ENCODE measurements at places on chromosomes 5 and 9.

DNA sequence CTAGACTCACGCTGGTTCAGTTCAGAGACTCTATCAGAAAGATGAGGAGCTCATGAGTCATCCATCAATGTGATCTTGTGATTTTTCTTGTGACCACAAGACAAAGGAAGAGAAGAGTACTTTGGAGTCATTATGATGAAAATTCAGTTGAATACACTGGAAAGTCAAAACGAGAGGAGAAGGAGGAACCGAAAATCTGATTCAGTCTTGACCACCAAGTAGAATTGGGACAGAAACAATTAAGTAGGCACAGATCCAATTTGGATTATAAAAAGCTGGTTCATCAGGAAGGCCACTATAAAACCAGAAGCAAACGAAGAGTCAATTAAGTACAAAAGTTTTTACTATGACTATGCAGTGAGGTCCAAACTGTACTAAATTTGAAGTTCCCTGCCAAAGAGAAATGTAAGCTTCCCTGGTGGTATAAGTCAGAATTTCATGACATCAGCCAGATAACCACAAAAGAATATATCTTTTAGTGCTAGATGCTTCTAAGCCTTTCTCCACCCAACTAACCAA is 90.9 kb downstream of the THBS4 start:
- DNase-seq = peak; percentile 32

DNA sequence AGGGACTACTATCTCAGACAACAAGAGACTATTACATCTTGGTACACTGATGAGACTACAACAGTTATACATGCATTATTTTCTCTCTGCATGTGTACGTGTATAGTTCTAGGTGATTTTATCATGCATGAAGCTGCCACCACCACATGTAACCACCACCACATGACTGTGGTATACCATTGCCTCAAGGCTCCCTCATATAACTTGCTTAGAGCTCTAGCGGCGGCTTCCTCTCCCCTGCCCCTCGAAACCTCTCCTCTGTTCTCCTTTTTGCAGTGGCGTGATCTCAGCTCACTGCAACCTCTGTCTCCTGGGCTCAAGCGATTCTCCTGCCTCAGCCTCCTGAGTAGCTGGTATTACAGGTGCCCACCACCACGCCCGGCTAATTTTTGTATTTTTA is 162.3 kb downstream of the AOPEP start:
- DNase-seq = no peak

- no peak for DNase-seq
These were observed 47.4 kb downstream of the SLC28A3 start for GRCh38 chr9:84293001-84293798.

GRCh38 chr9:91197232-91198181 is 164.2 kb downstream of the AUH start:
- no peak for DNase-seq

DNA sequence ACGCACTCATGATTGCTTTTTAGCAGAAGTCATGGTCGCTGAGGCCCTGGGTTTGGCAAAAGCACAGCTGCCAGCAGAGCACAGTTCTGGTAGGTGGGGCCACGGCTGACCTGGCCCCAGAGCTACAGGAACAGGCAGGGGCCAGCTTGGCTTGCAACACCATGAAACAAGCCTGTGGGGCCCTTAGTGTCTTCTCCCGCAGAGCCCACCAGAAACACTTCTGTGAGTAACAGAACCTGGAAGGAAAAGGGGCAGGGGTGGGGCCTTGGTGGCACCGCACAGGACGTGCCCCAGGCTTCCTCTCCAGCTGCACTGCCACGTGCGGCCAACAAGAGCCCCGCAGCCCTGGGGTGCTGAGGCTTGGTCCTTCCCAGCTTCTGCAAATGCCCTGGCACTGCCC is 4.8 kb downstream of the ASB6 start:
- DNase-seq = no peak

- no peak for DNase-seq
These were observed 909.3 kb upstream of the CDH10 start for GRCh38 chr5:25554077-25554476.

DNA sequence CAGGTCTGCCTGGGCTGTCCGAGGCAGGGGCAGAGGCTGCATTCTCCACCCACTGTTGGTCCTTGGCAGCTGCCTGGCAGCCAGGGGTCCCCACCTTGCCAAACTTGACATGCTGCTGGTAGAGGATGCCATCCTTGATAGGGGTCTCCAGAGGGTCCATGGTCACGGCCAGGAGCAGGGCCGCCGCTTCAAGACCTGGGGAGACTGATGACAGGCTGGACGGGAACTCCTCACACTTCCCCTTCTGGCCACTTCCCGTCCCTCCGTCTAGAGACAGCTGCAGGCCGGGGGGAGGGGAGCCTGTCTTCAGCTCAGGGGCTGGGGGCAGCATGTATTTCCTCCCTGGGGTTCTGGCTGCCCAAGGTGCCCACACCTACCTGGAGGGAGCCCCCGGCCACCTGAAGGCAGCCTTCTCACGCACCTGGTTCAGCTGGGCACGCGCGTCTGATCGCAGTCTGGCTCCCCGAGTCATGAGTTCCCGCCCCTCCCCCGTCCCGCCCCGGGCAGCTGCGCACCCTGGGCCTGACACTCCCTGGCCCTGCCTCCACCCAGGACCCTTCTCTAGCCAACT is at the start of gene DOK3:
Gene DOK3 (minus strand): TSS at position 446 of the 571 bp plus-strand sequence. CDS start 286 bp downstream, at position 160.
- no peak for DNase-seq

DNA sequence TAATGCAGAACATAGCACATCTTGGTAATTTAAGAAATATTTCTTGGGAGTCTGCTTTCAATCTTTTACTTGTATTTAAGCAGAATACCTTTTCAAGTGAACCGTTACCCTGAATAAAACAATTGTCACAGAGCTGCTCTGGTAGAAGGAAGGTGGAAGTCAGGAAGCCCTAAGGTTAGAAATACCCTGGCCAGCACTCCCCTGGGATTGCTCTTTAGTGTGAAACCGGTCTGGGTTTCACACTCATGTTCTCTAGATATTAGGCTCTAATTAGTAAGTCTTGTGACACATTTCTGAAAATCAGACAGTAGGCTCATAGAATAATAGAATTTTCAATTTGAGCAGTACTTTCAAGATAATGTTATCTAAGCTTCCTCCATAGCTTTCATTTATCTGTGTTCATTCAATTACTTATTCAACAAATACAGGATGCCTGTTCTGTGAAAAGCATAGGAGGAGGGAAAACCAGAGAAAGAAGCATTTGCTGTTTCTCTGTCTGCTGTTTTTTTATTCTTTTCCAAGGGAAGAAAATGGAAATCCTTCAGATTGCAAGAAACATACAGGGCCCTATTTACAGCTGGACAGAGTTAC is 825.5 kb downstream of the TLR4 start:
- no peak for DNase-seq

DNA sequence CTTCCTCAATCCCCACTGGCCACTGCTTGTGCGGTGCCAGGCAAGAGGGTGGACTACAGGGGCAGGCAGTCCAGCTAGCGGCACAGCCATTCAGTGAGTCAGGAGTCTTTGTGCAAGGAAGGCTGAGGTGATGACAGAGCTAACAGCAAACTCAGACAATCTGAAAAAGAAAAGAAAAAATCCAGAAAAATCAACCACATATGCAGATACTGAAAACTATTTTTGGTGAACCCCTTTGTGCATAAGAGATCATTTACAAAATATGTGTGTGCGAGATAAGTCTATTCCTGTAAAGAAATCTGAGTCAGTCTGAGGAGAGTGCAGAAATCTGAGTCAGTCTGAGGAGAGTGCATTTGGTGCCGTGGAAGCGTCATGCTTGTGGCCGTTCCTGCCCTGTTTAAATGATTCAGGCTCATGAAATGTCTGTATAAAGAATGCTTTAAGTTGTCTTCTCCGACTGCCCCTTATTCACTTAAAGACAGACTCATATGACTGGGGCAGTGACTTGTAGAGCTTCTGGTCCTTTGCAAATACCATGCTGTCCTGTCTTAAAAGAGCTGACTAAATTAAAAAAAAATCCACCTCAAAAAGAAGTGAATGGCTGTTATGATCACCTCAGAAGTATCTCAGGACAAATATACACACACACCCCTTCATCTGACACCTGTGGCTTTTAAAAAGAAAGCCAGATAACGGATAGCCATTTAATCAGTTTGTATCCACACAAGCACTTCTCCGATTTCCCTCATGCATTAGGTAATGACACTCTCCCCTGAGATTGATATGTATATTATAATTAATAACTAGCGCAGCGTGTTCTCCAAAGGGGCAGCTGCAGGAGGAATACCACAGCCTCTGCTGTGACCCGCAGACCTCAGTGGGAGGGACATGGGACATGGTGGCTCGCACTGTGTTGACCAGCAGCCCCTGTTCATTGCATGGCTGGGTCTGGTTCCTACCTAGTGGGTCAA is 47.3 kb downstream of the TRIO start:
- DNase-seq = no peak

DNA sequence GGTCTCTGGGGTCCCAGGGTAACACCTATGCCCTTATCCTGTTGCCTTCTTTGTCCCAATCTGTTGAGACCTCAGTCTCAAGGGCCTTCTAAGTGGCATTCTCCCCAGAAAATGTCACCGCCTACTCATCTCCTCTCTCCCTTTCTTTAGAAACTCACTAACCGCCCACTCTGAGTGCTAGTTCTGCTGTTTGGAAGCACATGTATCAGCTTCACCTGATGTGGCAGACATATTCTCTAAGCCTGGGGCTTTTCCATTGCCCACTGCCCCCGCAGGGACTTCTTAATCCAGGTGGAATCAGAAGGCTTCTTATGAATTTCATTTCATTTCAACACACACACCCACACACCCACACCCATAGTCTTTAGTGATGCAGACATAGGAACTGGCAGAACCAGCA is 165.1 kb downstream of the ASTN2 start:
- DNase-seq = no peak

- DNase-seq = no peak
These were observed 65.9 kb downstream of the COL23A1 start for GRCh38 chr5:178524093-178524882.

GRCh38 chr5:45696206-45696836 is at the start of gene HCN1:
HCN1 (minus strand) TSS chr5:45696380.
- DNase-seq = no peak

GRCh38 chr5:362978-363765 is 41.7 kb downstream of the AHRR start:
- no peak for DNase-seq

DNA sequence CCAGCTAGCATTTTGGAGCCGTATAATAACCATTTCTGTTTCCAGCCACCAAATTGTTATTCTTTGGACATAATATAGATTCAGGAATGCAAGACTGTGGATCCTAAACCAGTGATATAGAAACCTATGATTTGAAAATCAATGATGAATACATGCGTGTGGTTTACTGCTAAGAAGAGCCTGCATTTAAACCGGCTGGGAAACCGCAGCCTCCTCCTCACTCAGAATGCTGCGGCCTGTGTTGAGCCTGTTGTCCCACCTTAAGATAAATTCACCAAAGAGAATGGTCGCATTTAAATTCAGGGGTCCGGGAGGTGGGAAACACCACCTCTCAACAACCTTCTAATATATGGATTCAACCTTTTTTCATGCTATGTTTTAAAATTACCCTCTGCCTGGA is 148.0 kb downstream of the MEF2C start:
- no peak for DNase-seq

DNA sequence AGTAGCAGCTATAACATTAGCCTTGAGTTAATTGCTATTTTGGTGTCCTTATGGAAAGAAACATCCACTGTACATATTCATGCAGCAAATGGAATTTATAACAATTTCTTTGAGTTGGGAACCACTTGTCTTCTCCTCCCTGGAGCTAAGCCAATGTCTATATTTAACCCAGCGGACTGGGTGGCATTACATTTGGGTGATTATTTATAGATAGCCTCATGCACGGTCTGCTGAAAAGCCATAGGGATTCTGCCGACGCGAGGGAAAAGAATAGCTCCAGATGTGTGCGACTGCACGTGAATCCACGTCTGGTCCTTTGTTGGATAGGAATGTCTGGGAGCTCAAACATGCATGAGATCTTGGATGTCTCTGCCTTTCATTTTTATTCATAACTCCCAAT is 157.5 kb upstream of the BRINP1 start:
- DNase-seq = no peak

- DNase-seq = no peak
These were observed 415.0 kb upstream of the IRX1 start for GRCh38 chr5:3180636-3181035.

- DNase-seq = no peak
These were observed 56.4 kb downstream of the SNX18 start for GRCh38 chr5:54573812-54574489.

GRCh38 chr5:33312571-33313549 is 127.9 kb upstream of the TARS1 start:
- DNase-seq = no peak

GRCh38 chr5:116216246-116216645 is 131.4 kb downstream of the COMMD10 start:
- DNase-seq = no peak

GRCh38 chr5:149793256-149793550 is 63.1 kb downstream of the PPARGC1B start:
- no peak for DNase-seq

All from stimulated activated CD4-positive, alpha-beta T cell treated with anti-CD3 and anti-CD28 coated beads, Interleukin-2, amount 100 ng/mL, for 4 hours (primary cell).